RWPE2 (cell line): ENCODE measurements at places on chromosomes 5 and 9.

GRCh38 chr9:96617439-96618185 is 2.0 kb downstream of the CDC14B start:
- DNase-seq = no peak

DNA sequence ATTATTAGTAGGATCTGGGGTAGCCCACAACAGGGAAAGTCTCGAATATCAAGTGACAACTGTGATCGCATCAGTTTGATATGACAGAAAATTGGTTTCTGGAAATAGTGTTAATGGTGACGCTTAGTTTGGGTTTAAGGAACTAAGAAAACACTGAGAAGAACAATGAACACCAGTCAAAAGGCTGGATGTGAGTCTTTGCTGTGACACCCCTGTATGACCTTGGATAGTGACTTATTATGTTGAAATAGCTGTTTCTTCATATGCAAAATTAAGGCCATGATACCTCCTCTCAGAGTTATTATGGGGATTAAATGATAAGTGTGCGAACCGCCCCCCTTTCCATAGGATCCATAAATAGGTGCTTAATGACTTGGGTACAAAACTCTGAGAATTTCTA is 926 bp downstream of the DNAJC25 start:
- no peak for DNase-seq

GRCh38 chr5:14757850-14758249 is 93.3 kb downstream of the OTULIN start:
- no peak for DNase-seq

- DNase-seq = no peak
Observed at GRCh38 chr9:110214586-110215355, 6.8 kb upstream of the C9orf152 start.

GRCh38 chr5:28249771-28250415 is 1211.5 kb upstream of the CDH9 start:
- no peak for DNase-seq

DNA sequence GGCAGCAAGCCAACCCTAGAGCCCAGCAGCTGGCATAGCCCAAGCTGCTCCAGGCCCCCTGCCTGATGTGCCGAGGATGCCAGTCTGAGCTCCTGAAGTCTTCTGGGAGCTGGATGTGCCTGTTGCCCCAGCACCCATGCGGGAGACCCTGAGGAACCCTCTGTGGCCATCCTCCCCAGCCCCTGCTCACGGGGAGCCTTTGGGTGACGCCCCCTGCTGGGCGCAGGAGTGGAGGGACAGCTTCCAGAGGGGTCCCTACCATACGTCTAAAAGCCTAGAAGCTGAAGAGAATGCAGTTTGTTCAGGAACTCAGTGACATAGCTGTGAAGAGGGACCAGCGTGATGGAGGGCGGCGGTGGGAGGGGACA is 33.1 kb upstream of the MVB12B start:
- DNase-seq = no peak

DNA sequence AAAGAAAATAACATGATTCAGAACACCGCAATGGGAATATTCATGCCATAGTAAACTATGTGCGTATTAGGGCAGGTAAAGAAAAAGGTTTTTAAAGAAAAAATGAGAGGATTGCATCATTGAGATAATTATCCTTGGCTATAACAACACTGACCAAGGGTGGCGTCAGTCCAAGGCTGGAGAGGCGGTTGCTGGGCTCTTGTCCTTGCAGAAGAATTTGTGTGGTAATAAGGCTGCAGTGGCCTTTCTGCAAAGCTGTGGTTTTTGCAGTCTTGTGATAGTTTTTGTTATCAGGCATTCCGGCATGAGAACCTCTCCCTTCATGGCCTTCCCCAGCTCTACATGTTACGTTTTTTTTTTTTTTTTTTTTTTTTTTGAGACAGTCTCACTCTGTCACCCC is 14.0 kb downstream of the BOD1 start:
- DNase-seq = no peak

DNA sequence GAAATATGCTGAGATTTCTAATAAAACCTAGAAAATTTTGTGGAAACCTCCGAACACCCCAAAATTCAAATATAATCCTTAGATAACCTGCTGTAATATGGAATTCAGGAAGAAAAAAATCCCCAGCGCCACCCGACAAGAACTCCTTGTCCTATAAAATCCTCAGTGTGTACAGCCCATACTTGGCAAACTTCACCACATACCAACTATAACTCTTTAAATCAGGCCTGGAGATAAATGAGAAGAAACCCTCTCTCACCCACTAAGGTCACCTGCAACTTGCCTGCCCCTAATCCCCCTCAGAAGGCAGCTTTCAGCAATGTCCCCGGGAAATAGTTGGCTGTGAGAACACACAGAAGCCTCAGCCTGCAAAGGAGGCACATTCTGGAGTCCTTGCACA is 90.5 kb downstream of the SH3TC2 start:
- DNase-seq = no peak

GRCh38 chr9:89843074-89843473 is 238.3 kb downstream of the GADD45G start:
- no peak for DNase-seq

DNA sequence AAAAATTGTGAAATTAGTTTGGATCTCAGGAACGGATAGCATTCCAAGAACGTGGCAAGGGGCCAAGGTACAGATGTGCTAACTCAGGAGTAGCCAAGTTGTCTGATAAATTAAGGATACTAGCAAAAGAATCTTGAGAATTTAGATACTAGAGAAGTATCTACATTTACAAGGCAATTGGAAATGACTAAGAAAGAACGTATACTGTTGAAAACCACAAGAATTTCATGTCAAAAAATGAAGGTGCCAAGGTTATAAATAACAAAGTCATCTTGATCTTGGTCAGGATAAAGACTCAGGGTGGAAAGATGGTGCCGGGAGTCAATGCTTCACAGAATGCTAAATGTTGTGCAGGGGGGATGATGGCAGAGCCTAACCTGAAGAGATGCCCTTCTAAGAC is 19.2 kb downstream of the CAPSL start:
- peak; percentile 96 for DNase-seq

DNA sequence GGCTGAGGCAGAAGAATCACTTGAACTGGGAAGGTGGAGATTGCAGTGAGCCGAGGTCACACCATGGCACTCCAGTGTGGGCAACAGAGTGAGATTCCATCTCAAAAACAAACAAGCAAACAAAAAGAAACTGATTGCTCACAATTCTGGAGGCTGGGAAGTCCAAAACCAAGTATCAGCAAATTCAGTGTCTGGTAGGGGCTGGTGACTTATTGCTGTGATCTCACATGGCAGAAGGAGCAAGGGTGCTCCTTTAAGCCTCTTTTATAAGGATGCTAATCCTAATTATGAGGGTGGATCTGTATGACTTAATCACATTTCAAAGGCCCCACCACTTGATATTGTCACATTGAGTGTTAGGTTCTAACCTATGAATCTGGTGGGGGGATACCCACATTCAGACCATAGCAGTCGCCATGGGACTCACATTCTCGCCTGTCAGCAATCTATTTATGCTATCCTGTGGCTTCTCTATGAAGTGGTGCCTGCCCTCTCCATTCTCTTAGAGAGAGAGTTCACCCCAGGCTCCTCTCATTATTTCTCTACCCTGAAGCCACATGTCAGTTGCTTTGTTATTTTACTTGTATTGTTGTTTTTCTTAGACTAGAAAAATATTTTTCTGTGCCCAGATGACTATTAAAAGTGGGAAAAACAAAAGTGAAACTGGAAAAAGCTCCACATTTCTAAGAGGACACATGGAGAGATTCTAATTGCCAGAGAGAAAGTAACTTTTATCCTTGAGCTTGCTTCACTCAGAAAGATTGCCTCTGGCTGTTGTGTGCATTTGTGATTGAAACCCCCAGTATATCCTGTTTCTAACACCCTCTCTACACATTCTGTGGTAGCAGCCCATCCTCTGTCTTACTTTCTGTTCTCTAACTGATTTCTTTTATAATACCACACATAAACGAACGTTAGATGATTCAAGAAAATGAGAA is 18.8 kb upstream of the PRLR start:
- DNase-seq = no peak

DNA sequence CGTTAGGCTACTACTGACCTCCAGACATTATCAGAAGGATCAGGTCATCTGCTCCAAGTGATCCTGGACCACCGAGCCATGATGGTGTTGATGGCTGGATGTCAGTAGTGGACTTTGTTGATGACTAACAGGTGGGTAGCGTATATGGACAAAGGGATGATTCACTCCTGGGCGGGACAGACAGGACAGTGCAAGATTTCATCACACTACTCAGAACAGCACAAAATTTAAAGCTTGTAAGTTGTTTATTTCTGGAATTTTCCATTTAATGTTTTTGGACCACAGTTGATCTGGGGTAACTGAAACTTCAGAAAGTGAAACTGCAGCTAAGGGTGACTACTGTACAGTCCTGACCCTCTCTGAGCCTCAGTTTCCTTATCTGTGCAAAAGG is 12.7 kb downstream of the PDGFRB start:
- DNase-seq = no peak

DNA sequence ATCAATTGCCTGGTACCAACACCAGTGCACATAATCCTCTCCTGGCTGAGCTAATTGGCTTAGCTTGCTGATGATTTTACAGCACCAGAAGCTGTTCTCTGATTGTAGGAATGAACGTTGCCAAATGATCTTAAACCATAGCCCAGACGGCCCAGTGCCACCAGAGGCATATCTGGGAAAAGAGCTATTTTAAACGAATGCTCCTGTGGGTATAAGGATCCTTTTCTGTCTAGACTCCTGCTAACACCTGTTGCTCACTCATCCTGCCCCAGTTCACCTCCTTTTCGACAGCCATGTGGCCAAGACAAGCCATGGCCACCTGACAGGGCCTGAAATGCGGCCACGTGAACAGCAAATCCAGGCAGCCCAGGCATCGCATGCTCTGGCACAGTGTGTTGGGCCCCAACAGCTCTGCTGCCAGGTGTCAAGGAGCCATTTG is 289.9 kb upstream of the SLC30A5 start:
- no peak for DNase-seq

DNA sequence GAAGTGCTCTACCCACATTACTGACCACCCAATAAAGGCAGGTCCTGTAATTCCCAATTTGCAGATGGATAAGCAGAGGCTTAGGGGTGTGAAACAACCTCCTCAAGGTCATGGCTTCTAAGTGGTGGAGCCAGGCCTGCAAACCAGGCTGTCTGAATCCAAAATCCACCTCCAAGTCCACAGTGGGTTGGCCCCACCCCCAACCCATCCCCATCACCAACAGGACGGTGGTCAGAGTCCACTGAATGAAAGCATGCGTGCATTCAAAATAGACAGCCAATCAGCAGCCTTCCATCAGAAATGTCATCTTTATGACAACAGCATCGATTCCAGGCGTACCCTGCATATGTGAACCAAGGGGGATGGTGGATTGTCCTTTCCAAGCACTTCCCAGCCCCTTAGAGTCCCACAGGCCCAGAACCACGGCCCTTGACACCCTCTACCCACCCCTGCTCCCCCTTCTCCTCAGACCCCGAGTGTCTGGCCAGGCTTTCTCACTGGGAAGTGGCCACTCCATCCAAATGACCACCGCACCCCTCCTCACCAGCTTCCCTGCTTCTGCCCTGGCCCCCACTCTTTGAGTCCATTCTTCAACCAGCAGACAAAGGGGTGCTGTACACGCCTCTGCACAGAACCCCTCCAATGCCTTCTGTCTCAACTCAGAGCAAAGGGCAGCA is 133.1 kb downstream of the KCNIP1 start:
- peak; percentile 39 for DNase-seq

- no peak for DNase-seq
Observed at GRCh38 chr5:94028001-94028400, 286.6 kb upstream of the POU5F2 start.
